ENCODE measurements at places on chromosomes 5 and 9.

DNA sequence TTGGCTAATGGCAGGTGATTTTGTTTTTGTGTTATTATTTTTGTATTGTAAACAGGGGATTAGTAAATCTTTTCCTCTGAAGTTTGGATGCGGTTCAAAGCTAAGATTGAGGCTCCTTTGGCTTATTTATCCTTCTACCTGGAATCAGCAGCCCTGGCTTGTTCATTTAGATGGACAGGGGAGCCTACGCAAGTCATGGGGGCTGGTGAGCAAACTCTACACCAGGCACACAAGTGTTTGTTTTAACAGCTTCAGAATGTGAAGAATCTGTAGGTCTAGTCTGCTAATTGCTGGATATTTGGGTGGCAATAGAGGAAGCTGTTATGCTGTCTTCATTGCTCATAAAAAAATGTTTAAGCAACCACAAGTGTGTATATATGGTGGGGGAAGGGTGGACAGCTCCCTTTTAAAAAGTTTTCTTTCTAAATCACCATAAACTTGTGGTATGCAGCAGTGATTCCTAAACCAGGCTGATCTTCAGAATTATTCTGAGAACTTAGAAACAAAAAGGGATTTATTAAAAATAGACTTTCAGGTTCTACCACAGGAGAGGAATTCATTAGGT, 20.7 kb downstream of the ZNF462 start:
- DNase-seq, result no peak

DNA sequence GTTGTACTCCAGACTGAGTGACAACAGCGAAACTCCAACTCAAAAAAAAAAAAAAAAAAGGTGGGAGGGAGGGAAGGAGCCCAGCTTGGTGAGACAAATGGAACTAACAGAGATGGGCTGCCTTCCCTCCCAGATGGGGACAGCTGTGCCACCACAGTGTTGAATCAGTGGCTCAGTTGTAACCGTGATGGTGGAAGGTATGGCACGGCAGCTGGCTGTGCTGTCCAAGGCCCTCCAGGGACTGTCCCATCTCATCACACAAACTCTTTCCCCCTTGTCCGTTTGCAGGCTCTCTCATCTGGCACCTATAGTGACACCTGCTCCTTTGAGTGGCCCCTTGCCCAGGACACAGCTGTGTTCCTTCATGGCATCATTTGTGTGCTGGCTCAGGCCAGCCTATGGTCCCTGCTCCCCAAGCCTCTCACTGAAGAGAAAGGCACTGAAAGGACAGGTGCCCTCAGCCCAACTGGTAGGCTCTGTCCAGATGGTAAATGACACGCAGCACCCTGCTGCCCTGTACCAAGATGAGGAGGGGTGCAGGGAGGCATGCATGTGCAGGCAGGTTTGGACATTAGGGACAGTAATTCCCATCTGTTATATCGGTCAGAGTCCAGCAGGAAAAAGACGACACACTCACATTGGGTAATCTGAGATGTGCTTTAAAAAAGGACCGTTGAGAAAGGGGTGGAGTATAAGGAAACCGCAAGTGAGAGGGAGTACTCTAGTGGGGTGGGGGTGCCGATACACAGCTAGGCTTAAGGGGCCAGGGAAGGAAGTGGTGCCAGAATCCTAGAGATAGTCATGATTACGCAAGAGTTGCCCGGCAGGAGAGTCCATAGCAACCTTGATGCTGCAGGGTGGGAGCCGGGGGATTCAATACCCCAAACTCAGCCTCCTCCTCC, 4.3 kb downstream of the SMIM33 start:
- DNase-seq, result peak; percentile 65

GRCh38 chr5:179132586-179133355, 72.6 kb downstream of the ZNF354C start:
- DNase-seq, result no peak

GRCh38 chr5:22473886-22474285, 379.3 kb downstream of the CDH12 start:
- peak; percentile 28 for DNase-seq

DNA sequence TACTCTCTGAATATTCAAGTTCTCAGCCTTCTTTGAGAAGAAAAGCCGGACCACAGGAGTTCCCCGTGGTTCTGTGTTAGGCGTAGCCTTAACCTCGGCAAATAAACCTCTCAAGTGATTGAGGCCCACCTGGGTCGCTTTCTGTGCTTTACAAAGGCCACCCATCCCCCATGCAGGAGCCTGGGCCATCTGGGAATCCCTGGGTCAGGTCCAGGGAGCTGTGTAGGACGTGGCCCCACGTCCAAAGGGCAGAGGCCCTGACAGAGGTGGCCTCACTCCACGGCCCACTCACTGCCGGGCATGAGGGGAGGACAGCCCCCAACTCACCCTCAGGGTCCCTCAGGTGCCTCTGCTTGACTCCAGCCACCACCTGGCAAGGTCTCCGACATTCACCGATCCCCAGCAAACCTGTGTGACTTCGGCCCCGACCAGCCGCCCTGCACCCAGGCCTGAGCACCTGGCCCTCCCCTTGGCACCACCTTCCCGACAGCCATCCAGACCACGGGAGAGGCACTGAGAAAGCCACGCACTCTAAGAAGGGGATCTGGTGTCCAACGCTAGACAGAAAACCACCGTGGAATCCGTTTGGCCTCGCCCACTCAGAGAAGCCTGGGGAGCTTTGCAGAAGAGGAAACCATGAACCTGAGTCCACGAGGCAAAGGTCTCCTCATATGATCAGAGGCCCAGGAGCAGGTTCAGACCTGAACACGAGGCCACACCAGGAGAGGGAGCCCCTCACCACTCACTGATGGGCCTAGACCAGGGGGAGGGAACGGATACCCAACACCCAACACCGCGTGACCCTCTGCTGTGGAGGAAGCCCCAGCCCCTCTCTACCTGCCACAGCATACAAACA, 4.5 kb downstream of the SLC12A7 start:
- DNase-seq, result no peak

DNA sequence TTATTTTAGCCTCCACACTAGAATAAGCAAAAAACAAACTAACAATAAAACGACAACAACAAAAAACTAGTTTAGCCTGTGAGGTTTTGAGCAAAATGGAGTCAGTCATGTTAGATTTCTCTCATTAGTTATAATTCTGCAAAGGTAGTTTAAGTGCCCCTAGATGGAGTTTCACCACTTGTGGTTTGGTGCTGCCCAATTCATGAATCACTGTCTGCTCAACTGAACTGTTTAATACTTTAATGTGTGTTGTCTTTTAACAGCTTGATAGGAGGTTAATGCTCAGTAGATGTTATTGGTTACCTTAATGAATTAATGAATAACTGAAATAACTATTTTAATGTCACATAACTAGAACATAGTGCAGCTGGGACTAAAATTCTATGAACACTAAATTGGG, 3.5 kb upstream of the PLAA start:
- no peak for DNase-seq

DNA sequence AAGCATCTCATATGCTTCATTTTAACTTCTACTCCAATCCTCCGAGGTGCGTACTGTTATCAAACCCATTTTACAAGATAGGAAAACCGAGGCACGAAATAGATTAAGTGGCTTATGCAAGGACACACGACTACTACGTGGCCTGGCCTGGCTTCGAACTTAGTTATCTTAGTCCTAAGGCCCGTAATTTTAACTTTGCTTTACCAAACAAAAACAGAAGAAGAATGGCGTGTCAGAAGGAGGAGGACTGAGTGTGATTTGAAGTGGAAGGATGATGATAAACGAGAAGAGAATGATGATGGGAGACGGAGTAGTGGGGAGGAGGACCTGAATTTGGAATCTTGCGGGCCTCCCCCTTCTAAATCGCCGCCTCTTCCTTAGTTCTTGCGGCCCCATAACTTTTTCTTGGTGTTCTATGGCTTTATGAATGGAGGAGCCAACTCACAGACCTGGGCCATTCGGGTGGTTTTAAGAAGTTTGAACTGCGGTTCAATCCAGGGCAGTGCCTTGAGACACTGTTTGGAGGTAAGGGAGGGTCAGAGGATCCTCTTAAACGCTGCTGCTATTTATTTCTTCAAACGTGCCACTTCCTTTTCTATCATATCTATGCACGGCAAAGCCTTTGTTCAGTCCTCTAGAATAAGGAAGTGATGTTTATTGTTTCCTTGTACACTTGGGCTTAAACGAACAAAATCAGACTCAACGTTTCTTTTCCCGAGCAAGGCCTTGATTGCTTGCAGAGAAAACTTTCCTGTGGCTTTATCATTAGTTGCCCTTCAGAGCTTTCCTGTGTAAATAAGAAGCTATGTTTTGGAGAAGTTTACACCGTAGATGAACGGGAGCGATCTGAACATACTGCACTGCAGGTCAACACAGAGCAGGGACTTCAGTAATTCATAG, 795 bp downstream of the CNOT8 start:
- DNase-seq, result no peak

DNA sequence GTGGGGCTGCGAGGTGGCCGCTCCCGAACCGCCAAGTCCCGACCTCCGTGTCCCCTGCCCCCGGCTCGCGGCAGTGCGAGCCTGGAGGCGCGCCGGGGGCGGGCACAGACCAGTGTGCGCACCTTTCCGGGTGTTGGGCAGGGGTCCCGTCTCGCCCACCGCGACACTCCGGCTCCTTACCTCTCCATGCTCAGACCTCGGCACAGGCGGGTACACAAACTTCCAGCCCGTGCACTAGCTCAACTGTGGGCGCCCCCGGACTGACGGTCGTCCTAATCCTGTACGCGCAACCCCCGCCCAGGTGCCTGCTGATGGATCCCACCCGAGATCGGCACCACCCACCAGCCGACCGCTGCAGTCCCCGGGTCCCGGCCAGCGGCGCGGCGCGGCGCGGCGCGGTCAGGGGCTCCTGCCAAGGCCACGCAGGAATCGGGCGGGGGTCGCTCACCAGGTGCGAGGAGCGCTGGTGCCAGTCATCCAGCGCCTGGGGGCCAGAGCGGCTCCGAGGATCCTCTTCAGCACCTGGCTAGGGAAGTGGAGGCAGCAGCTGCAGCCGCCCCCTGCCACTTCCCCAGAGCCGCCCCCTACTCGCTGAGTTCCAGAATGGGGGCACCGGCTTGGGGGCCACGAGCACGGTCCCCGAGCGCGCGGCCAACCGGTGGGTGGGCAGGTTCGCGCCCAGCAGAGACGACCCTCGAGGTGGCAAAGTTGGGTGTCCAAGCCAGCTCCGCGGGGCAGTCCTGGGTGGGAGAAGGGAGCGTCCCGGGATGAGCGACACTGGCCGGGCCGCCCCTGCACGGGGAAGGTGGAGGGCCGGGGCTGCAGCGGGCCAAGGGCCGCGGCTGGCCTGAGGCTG, 511 bp downstream of the SEMA5A start:
- DNase-seq, result no peak

DNA sequence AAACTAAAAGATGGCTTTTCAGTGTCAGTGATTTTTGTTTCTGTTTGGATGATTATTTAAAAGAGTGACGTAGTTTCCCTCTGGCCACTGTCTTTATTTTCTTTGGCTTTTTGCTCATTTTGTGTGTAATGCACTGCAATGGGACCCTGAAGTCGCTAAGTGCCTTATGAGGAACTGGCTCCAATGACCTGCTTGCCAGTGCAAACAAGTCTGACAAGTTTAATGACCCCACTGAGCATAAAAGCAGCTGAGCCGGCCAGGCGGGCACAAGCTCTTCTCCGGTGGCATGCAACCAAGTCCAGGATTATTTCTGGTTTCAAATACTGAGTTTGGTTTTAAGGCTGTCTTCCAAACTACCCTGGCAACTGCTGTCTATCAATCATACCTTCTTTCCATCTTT, 15.6 kb upstream of the GNA14 start:
- peak; percentile 14 for DNase-seq

- DNase-seq, result no peak
Measured at GRCh38 chr5:166926138-166926537, 1365.3 kb upstream of the WWC1 start.

- DNase-seq, result no peak
Measured at GRCh38 chr5:89268460-89268859, 385.5 kb upstream of the MEF2C start.

DNA sequence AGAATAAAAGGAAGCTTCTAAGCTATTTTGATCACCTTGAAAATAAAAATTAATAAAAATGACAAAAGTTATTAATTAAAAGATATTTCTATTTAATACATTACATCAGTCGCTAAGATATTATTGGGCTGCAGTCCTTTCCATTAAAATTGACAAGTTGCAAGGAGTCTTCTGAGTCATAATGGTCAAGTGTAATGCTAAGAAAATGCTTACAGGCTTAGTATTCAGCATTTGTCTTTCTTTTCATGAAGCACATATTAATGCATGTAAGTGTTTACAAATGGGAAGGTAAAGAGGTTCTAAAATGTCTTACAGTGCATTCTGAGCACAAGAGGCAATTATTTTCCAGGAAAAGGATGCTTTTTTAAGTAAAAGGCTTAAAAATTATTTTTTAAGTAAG, 17.3 kb downstream of the SPINK9 start:
- no peak for DNase-seq

DNA sequence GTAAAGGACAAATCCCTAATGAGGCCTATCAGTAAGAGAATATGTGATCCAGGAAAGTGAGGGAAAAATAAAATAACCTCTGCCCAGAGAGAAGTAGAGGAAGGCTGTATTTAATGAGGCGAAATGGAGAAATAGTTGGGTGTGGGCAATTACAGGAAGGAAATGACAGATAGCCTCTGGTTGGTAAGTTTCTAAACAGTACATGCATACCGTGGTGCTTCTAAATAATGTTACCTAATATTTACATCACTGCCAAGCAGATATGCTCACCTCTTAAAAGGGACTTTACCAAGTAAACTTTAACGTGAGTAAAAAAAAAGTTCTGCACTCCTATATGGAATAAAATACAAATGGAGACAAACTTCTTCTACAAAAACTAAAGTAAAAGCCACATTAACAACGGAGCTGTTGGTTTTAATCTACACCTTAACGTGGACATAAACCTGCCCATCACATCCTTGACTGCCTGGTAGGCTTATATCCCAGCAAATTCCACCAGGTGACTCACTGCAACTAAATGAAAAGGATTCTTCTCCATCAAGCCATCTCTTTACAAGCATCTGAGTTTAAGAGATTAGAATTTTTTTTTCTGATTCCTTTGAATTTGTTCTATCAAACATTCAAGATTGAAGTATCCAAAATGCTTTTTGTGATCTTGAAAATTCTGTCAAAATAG, 12.4 kb downstream of the NFIL3 start:
- DNase-seq, result no peak

DNA sequence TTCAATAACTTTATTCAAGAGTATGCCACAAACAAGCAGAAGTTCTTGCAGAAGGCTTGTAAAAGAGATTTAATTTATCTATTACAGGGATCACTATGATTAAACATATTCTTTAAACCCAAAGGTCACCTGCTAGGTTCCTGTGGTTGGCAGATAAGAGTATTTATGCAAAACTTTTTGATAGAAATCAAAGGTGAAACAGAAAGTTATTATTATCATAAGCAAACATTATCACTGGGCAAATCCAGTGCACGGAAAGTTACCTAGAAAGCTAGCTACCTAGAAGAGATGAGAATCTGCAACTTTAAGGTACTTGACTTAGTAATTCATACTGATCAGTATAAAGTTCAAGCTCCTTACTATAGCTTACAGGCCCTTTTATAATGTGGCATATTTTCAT, 3.2 kb downstream of the STARD4 start:
- no peak for DNase-seq

DNA sequence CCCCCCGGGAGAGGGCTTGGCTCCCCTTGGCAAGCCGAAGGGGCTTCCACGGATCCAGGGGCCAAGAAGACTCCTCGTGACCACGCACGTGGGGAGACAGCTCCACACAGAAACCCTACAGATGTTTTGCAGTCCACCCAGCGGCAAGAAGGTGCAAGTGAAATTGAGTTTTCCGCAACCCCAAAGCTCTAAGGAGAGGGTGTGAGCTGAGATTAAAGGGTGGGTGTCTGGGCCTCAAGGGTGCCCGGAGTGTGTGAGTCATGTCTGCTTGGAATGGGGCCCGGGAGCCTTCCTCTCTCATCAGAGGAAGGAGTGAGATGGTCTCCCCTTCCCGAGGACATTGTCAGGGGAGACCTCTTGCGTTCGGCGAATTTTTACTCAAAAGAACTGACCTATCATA, 79.1 kb downstream of the OLFM1 start:
- DNase-seq, result no peak
